Posterior cingulate gyrus (tissue), 11 donors: ENCODE measurements at places on chromosomes 5 and 9.

DNA sequence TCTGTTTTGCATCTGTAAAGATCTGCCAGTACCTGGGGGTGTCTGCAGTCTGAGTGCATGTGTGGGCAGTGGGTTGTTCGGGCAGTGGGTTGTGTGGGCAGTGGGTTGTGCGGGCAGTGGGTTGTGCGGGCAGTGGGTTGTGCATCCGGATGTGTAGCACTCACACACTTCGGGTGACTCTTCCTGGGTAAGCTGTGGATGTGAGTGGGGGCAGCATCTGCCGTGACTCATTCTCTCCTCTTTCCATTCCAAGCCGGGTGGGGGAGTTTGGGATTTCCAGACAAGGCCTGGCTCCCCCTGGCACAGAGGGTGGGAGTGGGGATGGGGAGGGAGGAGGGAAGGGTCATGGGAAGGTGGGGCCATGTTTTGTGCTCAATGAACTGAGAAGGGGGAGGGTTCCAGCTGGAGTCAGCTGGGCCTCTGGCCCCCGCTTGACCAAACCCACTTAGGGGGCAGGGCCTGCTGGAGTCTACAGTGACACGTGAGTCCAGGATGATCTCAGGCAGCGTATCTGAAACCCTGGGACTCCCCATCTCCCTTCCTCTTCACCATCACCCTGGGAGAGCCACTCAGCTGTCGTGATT, 8.3 kb downstream of the CRB2 start:
- DNase-seq = peak; percentile 46

GRCh38 chr5:55096182-55096581, 6.3 kb upstream of the GZMA start:
- no peak for DNase-seq

DNA sequence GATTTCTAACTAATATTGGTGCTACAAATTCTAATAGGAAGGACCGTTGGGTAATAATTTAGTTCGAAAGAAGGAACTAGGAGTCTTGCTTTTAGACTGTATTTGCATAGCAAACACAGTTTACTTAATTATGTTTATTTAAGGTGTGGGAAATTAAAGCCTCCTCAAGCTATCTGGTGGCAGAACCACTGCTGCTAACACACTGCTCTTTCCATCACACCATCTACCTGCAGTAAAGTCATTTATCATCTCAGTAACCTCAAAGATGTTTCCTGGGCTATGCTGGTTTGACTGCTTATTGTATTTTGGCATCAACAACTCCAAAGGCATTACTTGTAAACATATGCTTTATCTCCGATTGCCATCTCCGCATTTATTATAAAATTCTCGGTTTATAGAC, 114.3 kb downstream of the DEPDC1B start:
- no peak for DNase-seq

GRCh38 chr9:100098046-100098886, 534 bp downstream of the ERP44 start:
- DNase-seq = peak; percentile 34

GRCh38 chr5:156879665-156880285, 29.7 kb downstream of the PPP1R2B start:
- DNase-seq = no peak

GRCh38 chr5:101605700-101606099, 690.4 kb downstream of the SLCO4C1 start:
- DNase-seq = no peak

- DNase-seq = no peak
Observed at GRCh38 chr9:20649381-20649780, 27.1 kb upstream of the MLLT3 start.

- DNase-seq = no peak
Observed at GRCh38 chr5:127085371-127085770, 12.1 kb upstream of the C5orf63 start.

DNA sequence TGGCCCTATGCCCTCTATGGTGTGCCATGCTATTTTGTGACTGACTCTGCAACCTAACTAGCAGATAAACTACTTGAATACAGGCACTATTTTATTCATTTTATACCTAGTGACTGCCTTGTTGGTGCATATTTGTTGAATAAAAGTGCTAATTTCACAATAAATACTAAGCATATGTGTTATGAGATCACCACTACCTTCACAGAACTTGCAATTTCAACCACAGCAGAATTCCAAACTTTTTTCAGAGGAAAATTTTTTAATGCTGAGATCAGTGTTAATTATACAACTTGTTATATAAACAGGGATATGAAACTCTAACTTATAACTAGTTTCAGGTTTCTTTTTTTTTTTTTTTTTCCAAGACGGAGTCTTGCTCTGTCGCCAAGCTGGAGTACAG, 94.8 kb downstream of the NR3C1 start:
- no peak for DNase-seq

- DNase-seq = no peak
Observed at GRCh38 chr5:1419476-1420210, 25.6 kb downstream of the SLC6A3 start.

GRCh38 chr5:135204151-135204600, 170.1 kb upstream of the PITX1 start:
- DNase-seq = no peak

GRCh38 chr5:3300726-3301125, 294.9 kb upstream of the IRX1 start:
- DNase-seq = no peak

GRCh38 chr5:163612358-163613149, 107.1 kb downstream of the MAT2B start:
- DNase-seq = no peak

- DNase-seq = no peak
Observed at GRCh38 chr5:146971401-146971800, 92.8 kb upstream of the PPP2R2B start.

DNA sequence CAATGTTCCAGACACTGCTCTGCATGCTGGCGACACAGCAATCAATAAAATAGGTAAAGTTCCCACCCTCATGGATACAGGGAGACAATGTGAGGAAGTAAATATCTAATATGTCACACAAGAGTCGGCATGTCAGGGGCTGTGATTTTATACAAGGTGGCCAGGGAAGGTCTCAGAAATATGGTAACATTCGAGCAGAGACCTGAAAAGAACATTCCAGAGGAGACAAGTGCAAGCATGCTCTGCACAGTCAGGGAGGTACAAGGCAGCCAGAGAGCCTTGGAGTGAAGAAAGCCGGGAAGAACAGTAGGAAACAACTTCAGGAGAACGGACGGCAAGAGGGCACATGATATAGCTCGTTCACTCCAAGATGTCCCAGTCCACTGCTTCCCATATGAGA, 89.2 kb upstream of the ZNF462 start:
- no peak for DNase-seq

DNA sequence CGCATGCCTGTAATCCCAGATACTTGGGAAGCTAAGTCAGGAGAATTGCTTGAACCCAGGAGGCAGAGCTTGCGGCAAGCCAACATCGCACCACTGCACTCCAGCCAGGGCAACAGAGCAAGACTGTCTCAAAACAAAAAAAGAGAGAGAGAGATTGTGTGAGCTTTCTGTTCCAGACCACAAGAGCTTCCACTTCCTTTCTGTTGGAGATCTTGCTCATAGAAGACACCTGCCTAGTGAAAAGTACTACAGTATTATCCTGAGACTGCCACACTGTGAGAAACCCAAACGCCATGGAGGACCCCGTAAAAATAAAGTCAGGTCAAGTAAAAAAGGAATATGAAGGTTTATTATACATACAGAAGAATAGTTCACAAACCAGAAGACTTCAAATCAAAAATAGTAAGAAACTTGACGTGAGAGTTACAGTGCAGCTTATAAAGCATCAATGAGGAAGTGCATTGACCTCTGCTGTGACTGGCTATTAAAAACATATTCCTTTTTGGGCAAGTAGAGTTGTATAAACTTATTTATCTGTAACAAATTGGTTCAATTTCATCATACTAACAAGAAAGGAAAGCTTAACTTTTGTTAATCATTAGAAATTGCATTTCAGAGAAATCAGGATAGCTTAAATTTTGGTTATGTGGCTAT, 4.3 kb upstream of the EMB start:
- no peak for DNase-seq

DNA sequence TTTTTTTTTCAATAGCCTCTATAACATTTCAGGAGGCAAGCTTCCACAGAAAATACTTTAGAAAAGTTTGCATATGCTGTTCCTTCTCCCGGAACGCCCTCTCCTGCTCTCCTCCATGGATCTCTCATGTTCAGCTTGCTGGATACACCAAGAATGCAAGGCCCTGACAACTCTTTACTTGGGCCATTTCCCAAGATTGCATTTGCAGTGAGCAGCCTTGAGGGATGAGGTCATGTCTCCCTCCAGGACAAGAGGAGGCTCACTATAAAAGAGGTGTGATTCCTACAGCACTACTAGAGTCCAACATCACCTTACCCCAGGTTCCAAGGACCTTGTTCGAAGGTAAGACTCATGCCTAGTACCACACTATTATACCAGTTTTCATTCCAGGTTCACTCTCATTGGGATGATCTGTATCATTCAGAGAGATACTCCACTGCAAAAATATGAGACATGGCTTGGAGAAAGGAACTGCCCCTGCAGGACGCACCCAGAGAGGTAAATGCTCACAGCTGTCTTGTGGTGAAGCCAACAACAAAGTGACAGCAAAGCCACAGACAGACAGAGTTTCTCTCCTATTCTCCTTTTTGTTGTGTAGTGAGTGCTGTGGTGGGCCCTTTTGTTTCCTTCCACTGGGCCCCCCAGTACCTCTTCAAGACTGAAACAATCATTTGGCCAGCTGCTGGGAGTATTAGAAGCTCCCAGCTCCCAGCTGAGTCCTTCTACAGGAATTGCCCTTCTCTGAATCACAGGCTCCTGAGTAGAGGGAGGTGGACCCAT, 151.7 kb upstream of the ZNF366 start:
- no peak for DNase-seq

- peak; percentile 91 for DNase-seq
Observed at GRCh38 chr9:89750117-89750791, 145.4 kb downstream of the GADD45G start.

DNA sequence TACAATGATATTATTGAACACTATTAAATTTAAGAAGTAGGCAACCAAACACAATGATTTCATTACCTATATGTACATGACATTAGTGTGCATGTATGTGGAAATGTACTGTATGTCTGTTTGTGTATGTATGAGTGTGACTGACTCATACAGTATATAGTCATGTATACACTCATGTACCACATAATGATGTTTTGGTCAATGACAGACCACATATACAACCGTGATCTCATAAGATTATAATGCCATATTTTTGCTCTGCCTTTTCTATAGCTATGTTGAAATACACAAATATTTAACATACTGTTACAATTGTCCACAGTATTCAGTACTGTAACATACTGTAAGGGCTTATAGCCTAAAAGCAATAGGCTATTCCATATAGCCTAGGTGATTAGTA, 19.7 kb downstream of the SVEP1 start:
- DNase-seq = no peak

- no peak for DNase-seq
Observed at GRCh38 chr9:126853667-126854066, 6.8 kb upstream of the ZBTB34 start.

- no peak for DNase-seq
Observed at GRCh38 chr9:31377358-31377757, 1007.1 kb upstream of the ACO1 start.

DNA sequence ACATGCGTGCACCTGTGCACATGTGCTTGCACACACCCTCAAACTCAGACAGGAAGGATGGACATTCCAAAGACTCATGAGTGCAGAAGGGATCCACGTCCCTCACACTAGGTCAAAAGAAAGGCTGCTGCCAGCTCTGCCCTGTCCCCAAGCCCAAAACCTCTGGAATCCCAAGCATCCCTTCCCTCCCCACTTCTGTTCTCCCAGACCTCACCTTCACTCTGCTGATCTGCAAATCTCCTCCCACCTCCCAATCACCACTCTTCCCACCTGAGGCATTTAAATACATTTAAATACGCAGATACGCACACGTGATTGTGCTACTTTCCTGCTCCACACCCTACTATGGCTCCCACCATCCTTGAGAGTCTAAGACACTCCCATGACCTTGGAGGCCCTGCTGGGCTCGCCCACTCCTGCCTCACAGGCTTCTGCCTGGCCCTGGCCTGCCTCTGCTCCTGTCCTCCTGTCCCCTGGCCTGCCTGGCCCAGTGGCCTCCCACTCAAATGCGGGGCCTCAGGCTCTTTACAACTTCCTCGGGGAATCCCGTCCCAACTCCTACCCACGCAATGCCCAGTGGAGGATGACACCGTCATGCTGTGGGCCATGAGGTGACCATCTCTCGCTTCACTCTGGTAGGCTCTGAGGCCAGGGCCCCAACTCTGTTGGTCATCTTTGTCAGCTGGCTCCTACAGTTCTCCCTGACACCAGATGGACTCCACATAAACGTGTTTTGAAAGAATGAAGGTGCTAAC, 478.4 kb upstream of the DAP start:
- DNase-seq = no peak

- DNase-seq = no peak
Observed at GRCh38 chr5:16489322-16489791, 23.8 kb upstream of the ZNF622 start.

DNA sequence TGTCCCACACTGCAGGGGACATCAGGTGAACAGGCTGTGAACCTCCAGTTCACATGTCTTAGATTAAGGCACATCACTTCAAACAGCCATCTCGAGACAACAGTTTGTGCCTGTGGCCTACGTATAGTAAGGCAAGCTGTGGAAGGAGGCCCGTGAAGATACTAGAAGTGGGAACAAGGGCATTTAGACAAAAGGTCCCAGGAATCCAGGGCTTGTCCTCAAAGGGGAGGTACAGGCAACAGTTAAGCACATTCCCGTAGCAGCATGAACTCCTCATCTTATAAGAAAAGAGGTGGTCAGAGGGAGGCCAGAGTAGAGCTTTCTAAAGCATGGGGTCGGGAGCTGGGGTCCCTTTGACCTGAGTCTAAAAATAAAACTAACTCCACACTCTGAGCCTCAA, 122.5 kb upstream of the TRPM3 start:
- no peak for DNase-seq

GRCh38 chr9:89482056-89482851, 15.7 kb downstream of the SEMA4D start:
- no peak for DNase-seq

- DNase-seq = no peak
Observed at GRCh38 chr5:87361536-87362213, 51.1 kb downstream of the CCNH start.

DNA sequence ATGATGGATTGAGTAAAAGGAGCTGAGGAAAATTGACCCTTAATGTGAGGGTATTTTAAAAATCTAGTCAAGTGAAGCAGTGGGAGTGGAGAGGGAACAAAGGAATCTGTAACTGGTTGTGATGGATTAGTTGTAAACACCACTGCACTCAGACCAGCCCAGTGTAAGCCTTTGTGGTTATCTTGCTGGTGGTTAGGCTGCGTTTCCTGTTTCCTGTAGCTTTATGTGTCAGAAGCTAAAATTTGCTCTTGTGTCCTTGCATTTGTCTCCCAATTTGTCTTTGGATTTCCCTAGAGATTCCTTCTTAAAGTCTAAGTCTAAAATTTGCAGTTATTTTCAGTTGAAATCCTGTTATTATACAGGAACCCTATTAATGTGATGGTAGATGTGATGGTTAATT, 6.3 kb downstream of the IFNA21 start:
- DNase-seq = no peak

GRCh38 chr9:69370430-69370829, 45.4 kb downstream of the ENTREP1 start:
- no peak for DNase-seq
